ENCODE measurements at places on chromosomes 7 and 10.

GRCh38 chr7:106381252-106381651 lies 96.5 kb upstream of the NAMPT start:
- no peak for DNase-seq

- no peak for DNase-seq
These were observed 26.2 kb upstream of the PRPF18 start for GRCh38 chr10:13560597-13560996.

DNA sequence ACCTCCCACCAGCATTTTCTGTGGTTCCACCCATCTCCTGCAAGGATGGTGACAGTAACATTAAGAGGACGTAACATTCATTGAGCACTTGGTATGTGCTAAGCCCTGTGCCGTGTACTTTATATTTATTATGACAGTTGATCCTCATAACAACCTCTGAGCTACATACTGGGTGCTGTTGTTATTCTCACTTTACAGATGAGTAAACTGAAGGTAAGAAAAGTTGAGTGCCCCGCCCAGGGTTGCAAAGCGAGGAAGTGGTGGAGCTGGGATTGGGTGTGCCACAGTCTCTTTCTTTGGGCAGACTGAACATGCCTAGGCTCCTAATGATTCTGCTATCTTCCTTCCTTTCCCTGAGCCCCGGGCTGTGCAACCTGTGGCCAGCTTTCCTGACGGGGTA lies 107.4 kb downstream of the SH3PXD2A start:
- peak; percentile 31 for DNase-seq

- DNase-seq, result no peak
These were observed 171.2 kb upstream of the TNRC18 start for GRCh38 chr7:5594616-5595544.

- DNase-seq, result no peak
These were observed 116.6 kb downstream of the RAB18 start for GRCh38 chr10:27620430-27621397.

GRCh38 chr7:47191876-47192291 lies 390.0 kb downstream of the TNS3 start:
- no peak for DNase-seq

GRCh38 chr10:6164271-6165095 lies 38.2 kb upstream of the PFKFB3 start:
- no peak for DNase-seq

DNA sequence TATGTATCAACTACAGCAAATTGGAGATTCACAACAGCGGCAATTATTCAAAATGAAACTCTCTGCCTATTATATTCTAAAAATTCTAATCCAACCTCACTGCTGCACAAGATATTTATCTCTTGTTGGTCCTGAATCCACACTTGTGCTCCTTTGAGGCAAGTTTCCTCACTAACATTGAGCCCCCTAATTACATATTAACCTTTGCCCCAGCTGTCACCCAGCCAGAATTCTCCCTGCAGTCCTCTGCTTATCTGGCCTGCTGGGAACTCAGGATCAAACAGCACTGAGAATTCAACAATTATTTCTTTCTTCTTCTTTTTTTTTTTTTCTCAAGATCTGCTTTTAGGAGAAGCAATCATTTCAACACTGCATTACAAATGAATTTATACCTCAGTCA lies 21.5 kb upstream of the PLAC9 start:
- DNase-seq, result no peak

GRCh38 chr10:120437541-120437940 lies 19.5 kb upstream of the PLPP4 start:
- DNase-seq, result no peak

- DNase-seq, result no peak
These were observed 105.5 kb downstream of the TES start for GRCh38 chr7:116315803-116316202.

DNA sequence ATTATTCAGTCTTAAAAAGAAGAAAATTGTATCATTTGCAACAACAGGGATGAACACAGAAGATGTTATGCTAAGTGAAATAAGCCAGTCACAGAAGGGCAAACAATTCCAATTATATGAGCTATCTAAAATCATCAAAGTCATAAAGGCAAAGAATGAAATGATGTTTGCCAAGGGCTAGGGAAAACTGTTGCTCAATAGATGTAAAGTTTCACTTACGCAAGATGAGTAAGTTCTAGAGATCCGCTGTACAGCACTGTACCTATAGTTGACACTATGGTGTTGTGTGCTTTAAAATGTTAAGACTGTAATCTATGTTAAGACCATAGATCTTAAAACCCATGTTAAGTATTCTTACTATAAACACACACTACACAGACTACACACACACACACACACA lies 904.6 kb upstream of the LRRN3 start:
- no peak for DNase-seq

GRCh38 chr7:66258409-66258808 lies 53.3 kb downstream of the TPST1 start:
- DNase-seq, result no peak

DNA sequence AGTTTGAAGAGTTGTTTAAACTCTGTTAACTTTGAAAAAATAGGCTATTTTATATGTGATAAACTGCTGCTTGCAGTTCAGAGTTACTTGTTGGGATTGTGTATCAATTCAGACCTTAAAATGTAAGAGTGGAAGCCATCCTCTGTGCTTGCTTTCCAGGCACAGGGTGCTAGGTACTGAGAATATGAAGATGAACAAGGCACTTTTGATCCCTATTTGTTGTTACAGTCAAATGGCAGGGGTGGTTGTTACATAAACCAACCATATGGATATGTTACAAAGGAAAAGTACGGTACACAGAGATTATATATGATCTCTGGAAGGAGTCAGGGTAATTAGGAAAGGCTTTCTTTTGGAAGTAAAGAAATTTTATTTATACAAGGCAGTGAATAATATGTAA lies 63.8 kb downstream of the REEP3 start:
- no peak for DNase-seq

DNA sequence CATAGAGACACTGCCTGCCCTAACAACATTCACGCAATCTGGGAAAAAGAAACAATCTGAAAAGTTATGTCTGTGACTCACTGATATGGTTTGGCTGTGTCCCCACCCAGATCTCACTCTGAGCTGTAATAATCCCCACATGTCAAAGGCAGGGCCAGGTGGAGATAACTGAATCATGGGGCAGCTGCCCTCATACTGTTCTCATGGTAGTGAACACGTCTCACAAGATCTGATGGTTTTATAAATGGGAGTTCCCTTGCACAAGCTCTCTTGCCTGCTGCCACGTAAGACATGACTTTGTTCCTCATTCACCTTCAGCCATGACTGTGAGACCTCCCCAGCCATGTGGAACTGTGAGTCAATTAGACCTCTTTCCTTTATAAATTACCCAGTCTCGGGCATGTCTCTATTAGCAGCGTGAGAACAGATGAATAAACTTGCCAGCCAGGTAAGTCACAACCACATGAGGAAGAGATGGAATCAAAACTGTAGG lies 341.5 kb upstream of the AOAH start:
- no peak for DNase-seq

GRCh38 chr7:108020585-108020984 lies 17.6 kb upstream of the LAMB1 start:
- no peak for DNase-seq

- no peak for DNase-seq
These were observed 262.1 kb downstream of the CREB5 start for GRCh38 chr7:28674359-28674782.

GRCh38 chr7:151251328-151251688 lies 2.8 kb upstream of the SMARCD3 start:
- no peak for DNase-seq

GRCh38 chr7:135553346-135553745 lies 4.4 kb upstream of the NUP205 start:
- DNase-seq, result no peak

GRCh38 chr7:80686576-80686975 lies 48.1 kb downstream of the CD36 start:
- DNase-seq, result no peak

GRCh38 chr10:64732372-64732957 lies 1211.3 kb downstream of the REEP3 start:
- DNase-seq, result no peak

DNA sequence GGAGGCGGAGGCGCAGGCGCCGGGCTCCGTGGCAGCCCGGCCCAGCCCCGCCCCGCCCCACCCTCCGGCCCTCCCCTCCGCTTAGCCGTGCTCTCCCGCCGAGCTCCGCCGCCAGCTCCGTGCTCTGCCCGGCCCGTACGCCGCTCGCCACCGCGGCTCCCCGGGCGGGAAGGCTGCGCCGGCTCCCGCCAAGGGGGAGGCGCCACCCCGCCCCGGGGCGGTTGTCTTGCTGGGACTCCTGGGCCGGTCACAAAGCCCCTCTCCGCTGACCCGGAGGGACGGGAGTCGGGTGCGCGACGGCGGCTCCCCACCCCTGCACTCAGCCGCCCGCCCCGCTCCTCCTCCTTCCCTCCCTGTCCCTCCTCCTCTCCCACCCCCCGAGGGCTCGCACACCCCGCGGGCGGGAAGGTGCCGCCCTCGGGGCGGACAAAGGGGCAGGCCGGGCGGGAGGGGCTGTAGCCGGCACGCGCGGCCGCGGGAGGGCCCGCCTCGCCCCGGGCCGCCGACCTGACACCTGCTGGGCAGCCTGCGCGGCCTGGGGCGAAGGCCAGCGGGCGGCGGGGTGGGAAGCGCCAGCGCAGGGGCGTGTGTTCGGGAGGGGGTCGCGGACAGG lies 11.5 kb upstream of the SP8 start:
- peak; percentile 7 for DNase-seq

DNA sequence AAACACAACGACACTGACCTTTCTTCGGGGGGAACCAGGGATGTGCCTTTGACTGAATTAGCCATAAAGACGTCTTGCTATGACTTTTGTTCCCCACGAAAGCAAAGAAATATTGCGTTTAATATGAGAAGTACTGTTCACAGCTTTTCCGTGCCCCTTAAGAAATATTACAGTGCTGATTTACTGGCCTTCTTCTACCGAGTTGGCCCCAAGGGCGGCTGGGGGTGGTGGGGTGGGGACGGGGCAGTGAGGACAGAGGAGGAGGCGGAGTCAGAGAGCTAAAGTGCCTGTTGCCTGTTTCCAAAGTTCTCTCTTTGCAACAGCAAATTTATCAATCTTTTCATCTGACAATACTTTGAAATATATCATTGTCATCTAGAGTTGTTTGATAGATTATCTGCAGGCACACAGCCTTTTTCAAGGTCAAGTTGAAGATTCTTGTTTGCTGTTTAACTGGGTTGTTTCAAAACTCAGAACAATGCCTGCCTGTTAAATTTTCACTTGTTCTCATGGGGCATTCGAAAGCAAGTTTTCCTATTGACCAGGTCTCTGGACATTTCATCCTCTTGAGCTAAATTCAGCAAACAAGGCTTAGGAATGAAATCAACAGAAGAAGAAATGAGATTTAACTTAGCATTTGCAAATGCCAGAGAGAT lies 9.0 kb downstream of the PTF1A start:
- DNase-seq, result no peak

DNA sequence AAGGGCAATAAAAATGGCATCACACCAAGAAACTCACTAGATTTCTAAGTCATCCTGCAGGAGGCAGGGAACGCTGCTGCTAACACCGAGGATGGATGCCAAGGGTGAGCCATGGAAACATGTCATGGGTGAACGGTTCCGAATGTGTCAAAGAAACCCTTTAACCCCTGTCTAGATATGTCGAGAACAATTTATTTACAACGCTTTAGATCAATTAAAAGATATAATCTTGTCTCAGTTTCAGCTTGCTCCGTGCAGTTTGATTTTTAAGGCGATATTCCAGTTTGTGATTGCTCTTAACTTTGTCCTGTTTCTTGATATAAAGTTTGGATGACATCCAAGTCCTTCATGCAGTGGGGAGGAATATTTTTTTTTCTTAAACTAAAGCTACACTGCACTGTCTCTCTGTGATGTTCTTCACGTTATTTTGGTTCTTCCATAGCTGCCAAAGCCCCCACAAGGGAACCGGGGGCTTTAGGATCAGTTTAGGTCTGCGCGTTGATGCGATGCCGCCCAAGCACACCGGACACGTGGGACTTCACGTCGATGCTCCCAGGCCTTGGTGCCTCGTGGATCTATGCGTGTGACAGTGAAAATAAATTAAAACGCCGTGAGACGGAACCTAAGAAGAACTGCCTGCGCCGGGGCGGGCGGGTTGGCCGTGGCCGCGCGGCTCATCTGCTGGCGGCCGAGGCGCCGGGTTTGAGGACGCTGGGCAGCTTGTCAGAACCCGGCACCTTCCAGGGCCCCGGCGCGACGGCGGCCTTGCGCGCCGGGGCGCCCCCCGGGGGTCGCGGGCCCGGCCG lies 220.3 kb downstream of the PHTF2 start:
- DNase-seq, result peak; percentile 0

DNA sequence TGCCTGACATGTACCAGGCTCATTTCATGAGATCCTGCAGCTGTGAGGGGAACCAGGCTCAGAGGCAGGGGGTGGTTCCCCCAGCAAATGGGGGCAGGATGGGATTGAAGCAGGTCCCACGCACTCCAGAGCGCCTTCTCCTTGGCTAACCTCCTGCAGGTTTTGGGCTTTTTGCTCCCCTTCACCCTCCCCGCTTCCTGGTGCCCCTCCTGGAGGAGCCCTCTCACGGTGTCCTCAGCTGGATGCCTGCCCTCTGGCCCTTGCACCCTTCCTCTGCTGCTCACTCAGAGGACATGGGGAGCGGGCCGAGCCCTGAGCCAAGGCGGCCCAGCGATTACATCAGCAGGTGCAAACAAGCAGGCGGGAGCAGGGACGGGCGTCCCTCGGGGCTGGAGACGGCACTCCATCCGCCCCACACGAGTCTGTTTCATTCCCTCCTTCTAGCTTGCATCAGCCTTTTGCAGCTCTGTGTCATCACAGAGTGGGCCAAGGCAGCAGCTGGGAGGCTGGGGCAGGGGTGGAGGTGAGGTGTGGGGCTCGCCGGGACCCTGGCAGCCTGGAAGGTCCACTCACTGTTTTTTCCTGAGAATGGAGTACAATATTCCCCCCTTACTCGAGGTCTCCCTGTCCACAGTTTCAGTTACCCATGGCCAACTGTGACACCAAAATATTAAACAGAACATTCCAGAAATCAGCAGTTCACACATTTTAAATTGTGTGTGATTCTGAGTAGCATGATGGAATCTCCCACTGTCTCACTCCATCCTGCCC lies 52.7 kb upstream of the SLC29A3 start:
- no peak for DNase-seq

GRCh38 chr10:92699518-92700381 lies 10.0 kb downstream of the HHEX start:
- peak; percentile 16 for DNase-seq

DNA sequence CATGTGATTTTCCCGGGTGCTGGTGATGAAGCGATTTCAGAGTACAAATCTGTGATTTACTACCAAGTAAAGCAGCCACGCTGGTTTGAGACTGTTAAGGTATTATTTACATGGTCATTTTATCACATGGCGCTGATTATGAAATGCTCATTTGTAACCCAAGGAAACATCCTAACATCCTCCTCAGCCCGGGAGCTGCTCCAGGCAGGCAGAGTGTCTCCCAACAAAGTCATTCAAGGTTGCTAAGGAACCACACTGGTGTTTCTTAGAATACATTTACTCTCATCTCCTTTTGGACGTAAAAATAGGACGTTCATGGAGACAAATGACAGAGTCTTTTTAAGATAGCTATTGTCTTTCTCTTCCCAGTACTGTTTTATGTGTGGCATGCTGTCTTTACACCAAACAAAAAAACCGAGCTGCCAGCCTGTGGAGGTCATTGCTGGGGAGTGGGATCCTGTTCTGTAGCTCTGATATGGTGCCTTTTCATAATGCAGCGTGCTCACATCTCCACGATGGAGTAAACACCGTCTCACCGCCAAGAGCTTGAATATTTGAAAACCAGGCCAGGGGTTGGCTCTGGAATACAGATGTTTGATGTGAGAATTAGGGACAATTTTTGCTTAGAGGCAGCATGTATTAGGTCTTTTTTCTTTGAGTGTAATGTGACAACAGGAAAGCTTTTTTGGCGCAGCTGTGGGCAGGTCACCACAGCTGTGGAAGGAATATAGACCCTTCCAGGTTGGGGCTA lies 119.6 kb downstream of the DOCK1 start:
- DNase-seq, result no peak

GRCh38 chr10:118926441-118926840 lies 103.1 kb upstream of the NANOS1 start:
- DNase-seq, result no peak

All from CD4-positive, alpha-beta T cell treated with Interleukin-12 subunit alpha and Interleukin-12 subunit beta, for 1 hour (primary cell).